GDM1 (cell line): ENCODE measurements at places on chromosomes 3 and 15.

DNA sequence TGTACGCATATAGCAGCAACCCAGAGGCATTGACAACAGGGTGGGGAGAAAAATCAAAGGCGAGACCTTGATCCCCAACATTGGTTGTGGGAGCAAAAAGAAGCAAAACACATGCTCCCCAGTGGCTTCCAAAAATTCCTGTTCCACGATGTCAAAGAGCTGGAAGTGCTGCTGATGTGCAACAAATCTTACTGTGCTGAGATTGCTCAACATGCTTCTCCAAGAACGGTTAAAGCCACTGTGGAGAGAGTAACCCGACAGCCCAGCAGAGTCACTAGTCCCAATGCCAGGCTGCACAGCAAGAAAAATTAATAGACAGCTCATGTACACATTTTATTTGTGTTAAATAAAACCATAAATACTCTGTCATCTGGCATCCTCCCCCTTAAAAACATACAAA, 179.9 kb upstream of the PFN2 start:
- DNase-seq, result no peak

DNA sequence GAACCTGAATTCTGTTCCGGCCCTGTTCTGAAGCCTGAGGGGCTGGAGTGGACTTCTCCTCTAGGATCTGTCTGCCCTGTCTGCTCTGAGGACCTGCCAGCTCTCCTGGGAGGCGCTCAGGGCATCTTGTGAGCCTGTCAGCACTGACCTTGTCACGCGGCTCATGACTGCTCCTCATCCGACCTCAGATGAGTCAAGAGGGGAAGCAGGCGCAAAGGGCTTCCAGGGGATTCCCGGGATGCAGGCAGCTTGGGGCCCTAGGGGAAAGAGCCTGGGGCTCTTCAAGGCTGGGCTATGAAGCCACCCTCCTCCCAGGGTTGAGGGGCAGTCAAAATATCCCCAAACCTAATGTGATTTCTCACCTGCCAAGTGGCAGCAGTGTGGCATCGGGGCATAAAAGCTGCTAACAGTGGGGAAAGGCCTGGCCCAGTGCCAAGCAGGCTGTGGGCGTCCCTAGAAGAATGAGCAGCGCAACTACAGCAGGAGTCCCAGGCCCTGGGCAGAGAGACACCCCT, 27.6 kb upstream of the ANKDD1A start:
- no peak for DNase-seq

- no peak for DNase-seq
Observed at GRCh38 chr3:38984731-38985130, 67.0 kb downstream of the SCN11A start.

GRCh38 chr15:66884661-66885237, 180.7 kb upstream of the SMAD3 start:
- DNase-seq, result no peak

GRCh38 chr3:39542588-39542988, 75.1 kb downstream of the MOBP start:
- no peak for DNase-seq

GRCh38 chr15:81052046-81052445, 51.3 kb downstream of the TLNRD1 start:
- no peak for DNase-seq

DNA sequence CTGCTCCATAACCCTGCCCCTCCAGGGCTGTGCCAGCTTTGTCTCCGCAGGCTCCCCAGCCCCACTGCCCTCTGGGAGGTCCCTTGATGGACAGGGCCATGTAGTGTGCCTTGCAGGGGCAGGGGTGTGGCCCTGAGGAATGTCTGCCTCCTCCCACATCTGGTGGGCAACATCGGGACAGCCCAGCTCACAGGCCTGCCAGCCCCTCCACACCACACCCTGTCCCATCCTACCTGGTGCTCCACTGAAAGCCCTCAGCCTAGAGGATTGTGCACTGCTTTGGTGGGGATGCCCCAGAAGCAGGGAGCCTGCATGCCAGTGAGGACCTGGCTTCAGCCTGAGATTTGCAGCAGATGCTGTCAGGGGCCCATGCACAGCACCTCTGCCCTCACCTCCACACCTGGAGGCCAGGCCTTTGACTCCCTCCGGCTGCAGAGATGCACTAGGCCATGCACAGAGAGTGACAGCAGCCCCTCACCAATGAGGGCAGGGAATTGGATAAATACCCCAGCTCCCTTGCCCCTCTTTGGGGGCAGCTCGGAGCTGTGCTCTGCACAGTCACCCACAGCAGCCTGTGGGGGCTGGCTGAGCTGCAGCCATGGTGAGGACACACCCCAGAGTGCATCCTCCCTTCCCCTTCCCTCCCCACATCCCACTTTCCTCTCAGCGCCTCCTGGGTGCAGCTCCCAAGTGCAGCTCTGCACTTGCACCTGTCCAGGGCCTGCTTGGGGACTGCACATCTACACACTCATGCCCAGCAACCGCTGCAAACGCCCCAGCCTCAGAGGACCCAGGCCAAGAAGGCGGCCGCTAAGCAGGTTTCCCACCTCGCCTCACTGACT, 2.7 kb downstream of the C3orf22 start:
- DNase-seq, result no peak

GRCh38 chr15:26873846-26874245, 7.0 kb downstream of the GABRA5 start:
- no peak for DNase-seq

- no peak for DNase-seq
Observed at GRCh38 chr3:195114786-195115599, 156.0 kb downstream of the XXYLT1 start.

GRCh38 chr3:128742821-128743594, 17.0 kb downstream of the RAB7A start:
- DNase-seq, result no peak

DNA sequence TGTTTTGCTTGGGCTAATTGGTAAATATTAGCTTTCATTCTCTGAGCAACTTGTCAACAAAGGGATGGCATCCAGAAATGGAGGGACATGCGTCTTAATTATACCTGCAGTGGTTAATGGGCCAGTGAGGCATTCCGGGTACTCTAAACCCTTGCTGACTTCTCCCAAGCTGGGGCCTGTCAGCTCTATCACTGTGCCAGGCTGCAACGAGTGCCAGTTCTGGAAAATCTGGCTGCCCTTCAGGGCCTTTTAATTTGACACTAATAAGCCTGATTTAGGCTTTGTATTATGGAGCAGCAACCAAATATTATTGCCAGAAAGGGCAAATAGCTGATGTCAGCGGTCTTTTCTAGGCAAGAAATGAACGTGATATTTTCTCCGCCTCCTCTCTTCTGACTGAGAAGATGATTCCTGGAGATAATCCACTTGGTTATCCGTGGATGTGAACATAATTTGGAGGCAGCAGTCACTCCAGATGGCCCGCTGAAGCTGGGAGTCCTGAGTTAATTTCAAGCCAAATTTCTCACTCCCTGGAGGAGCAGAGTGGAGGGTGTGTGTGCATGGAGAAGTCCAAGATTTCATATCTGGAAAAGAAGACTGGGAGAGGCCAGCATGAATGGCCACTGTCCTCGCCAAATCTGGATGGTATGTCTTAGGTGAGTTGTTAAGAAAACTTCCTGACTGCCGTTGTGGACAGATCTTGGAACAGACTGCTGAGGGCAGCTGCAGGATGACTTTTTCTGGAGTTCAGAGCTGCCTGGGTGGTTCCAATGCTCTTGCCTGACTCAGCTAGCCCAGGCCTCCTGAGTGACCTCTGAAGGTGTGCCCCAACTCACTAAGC, 44.4 kb upstream of the PSMD6 start:
- DNase-seq, result no peak

GRCh38 chr15:68376447-68377060, 55.4 kb downstream of the ITGA11 start:
- no peak for DNase-seq

- DNase-seq, result no peak
Observed at GRCh38 chr3:67244130-67244529, 246.0 kb downstream of the KBTBD8 start.

DNA sequence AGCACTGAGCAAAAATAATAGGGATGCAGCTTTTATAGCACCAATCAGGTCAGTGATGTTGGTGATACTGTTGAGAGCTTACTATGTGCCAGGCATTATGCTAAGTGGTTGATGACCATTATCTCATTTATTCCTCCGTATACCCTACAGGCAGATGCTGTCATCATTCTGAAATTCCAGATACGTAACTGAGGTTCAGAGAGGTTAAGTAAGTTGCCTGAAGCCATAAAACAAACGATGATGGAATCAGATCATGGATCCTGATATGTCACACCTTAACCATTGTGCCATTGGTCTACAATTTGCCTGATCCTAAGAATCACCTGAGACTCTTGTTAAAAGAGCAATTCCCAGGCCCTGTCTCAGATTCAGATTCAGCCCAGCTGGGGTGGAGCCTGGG, 49.5 kb downstream of the ST6GAL1 start:
- DNase-seq, result no peak

GRCh38 chr3:135075157-135075556, 280.1 kb downstream of the EPHB1 start:
- DNase-seq, result no peak

DNA sequence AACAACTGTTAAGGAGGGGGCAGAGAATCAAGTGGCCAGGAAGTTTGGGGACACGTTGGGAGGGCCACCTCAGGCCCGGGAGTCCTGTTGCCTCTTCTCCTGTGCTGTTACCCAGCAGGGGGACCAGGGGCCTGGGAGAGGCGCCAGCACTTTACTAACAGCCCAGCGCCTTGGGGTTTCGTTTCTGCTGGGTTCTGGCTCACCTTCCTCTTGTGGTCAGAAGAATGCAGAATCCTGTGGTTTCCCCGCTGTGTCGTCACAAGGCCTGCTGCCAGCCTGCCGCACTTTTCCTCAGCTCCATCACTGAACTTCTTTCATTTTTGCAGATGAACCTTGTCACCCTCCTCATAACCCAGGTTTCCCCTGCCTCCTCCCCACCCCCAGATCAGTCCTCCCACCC, 67.7 kb downstream of the SLC30A4 start:
- peak; percentile 73 for DNase-seq

DNA sequence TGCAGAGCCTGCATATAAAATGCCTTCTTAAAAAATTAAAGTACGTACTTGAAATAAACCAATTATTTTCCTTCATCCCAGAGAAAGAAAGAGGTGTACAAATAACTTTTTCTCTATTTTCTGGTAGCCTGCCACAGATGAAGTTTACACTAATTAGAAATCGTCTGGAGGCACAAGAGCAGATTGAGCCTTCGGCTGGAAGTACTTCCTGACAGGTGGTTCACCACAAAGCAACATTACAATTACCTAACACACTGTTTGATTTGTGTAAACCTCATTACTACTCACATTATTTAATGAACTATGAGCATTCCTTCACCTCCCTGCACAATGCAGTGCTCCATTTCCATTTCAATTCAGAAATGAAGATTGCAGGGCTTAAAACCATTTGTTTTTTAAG, 856.1 kb downstream of the SI start:
- DNase-seq, result no peak

DNA sequence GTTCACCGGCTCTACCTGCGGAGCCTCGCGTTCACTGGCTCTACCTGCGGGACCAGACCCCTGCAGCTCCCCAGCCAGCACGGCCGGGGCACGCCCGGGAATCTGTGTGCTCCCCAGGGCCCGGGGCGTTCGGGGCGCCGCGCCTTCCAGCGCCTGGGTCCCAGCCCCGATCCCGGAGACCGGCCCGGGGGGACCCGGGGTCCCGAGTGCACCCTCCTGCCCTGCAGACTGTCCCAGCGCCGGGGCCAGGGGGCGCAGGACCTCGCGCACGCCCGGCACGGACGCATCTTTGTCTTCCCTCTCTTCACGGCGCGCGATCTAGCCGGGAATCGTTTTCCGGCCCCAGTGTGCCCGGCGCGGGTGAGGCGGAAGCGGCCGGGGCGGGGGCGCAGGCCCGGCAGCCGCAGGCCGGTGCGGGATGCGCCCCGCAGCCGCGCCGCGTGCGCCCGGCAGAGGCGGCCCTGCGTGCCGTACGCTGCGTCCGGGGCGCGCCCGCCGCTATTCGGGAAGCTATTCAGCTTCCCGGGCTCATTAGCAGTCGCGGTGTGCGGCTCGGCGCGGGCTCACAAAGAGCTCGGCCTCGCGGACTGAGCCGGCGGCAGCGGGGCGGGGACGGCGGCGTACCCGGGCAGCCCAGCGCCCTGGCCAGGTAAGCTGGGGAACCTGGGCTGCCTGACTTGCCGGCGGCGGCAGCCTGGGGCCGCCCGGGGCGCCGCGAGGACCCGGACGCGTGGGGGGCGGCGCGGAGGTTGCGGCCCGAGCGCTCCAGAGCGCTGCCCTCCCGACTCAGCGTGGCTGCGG, at the start of gene APBA2:
Gene APBA2 (plus strand): TSS at position 345 of the 801 bp plus-strand sequence. CDS start 167,911 bp downstream, outside the sequence.
- DNase-seq, result no peak

GRCh38 chr15:64893481-64894394, 18.0 kb upstream of the ANKDD1A start:
- DNase-seq, result peak; percentile 100

- DNase-seq, result no peak
Observed at GRCh38 chr3:183449791-183450190, 21.4 kb upstream of the MCF2L2 start.

DNA sequence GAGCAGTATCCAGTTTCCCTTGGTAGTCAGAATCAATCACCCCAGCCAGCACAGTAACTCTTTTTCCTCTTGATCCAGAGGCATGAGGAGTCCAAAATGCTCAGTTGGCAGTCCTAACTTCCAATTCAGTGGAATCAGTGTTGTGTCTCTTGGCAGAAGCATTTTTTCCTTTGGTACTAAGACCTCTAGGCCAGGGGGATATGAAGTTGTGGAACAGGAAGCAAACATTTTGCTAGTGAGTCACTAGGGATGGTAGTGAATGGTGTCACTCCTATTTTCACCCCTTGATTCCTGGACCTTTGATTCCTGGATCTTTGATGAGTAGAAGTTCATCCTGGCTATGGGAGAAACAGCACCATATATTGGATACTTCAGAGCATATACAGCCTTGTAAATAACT, 70.5 kb upstream of the ALDH1A3 start:
- no peak for DNase-seq

GRCh38 chr15:65981837-65982626, 112.7 kb downstream of the RAB11A start:
- no peak for DNase-seq

DNA sequence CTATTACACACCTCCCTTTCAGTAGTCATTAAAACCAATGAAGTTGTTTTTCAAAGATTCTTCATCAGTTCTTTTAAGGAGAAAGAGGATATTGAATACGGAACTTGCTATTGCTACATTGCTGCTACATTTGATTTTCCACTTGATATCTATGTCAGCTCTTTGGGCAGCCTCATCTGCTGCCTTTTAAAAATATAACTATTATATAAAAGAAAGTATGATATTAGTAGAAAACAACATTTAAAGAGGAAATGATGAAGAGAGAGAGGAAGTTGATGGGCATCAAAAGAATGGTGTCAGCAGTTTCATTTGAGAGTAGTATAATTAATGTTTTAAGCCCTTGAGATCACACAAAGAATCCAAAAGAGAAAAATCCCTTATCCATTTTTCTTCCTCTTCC, 171.4 kb downstream of the NFKBIZ start:
- no peak for DNase-seq
